ENCODE measurements at places on chromosomes 12 and 14. TPM values are rescaled to one million over a fixed set of nuclear protein-coding genes. Genes with fewer than 3 reads are reported as not detected.

GNG2 gene
- 6.9 TPM for total RNA-seq

IL22 gene
- total RNA-seq = not detected

ACOT6 gene
- total RNA-seq = not detected

DNA sequence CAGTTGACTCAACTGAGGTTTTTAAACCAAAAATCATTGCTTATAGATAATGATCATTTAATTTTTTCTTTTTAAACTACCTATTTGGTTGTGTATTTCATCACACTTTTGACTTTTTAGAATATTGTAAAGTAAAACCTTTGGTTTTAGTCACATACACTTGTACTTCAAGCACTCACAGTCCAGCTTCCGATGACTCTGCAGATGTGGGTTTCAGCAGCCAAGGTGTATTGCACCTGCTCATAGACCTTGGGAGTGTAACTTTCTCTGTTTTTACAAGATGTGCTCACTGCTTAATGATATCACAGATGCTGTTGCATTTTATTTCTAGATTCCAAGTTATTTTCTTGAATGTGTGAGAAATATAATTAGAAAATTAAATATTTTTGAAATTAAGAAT lies 188.3 kb upstream of the SLC38A2 start:
- no peak for DNase-seq

DNA sequence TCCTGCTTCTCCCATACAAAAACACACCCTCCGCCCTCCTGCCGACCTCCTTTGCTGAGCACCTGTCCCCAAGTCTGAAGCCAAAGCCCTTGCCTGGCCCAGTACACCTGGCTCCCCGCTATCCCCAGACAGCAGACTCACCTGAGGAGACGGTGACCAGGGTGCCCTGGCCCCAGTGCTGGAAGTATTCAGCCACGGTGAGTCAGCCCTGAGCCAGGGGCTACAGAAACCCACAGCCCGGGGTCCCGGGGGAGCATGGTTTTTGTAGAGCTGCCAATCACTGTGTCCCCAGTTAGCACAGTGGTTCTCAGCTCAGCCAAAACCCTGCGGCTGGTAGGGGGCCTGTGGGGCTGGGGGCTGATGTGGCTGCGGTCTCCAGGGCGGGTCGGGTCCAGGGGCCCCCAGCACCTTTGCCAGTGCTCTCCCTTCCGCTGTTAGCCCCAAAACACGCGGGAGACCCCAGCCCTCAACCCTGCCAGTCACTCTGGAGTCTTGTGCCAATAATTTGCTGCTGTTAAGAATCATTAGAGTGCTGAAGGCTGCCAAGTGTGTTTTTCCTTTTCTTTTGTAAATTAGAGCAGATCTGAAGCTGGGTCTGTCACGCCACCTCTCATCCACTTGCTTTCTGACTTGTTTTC lies 339.0 kb downstream of the TMEM121 start:
- DNase-seq = no peak

DNA sequence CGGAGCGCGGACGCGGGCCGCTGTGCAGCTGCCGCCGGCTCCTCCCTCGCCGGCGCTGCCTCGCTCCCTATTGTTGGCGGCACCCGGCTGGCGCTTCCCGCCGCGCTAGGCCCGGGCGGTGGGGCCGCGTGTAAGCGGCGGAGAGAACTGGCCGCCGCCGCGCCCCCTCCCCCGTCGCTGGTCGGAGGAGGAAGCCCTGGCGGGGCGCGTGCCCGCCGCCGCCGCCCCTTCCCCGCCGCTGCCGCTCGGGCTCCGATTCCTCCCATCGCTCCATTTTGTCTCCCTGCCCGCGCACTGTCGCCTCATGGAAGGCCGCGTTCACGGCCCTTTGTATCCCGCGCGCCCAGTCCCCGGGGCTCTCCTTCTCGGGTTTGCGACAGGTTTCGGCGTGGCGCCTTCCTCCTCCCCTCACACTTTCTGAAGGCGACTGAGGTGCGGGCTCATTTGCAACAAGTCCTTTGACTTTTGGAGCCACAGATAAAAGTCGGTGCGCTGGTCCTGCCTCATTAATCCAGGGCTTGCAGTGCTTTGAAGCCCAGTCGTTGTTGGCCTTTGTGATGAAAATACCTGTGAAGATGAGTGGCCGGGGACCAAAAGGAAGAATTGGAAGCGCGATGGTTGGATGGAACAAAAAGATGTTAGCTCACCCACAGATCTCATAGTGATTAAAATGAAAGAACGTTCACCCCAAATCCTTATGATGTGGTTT lies 707 bp downstream of the CPSF6 start:
- peak; percentile 59 for DNase-seq

- no peak for DNase-seq
Observed at GRCh38 chr12:42056130-42056529, 88.5 kb downstream of the GXYLT1 start.

Measured in MG63 (cell line).